NCI-H2029 treated with DMSO at 0.1 percent for 48 hours (cell line): ENCODE measurements at places on chromosomes 7 and 10.

DNA sequence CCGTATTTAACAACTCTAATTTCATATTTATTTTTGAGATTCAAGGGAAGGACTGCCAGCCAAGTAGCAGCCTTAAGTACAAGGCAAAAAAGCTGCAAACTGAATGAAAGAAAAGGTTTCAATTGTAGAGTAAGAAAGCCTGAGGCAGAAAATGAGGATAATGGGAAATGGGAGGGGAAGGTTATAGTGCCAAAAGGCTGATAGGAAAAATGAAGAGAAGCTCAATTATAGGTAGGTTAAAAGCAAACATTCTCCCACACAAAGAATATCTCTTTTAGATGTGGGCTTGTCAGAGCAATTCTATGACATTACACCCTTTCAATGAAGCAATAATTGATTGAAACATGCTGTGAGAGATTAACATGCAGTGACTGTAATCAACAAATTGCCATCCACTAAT lies 175.3 kb downstream of the RAPGEF5 start:
- no peak for DNase-seq

DNA sequence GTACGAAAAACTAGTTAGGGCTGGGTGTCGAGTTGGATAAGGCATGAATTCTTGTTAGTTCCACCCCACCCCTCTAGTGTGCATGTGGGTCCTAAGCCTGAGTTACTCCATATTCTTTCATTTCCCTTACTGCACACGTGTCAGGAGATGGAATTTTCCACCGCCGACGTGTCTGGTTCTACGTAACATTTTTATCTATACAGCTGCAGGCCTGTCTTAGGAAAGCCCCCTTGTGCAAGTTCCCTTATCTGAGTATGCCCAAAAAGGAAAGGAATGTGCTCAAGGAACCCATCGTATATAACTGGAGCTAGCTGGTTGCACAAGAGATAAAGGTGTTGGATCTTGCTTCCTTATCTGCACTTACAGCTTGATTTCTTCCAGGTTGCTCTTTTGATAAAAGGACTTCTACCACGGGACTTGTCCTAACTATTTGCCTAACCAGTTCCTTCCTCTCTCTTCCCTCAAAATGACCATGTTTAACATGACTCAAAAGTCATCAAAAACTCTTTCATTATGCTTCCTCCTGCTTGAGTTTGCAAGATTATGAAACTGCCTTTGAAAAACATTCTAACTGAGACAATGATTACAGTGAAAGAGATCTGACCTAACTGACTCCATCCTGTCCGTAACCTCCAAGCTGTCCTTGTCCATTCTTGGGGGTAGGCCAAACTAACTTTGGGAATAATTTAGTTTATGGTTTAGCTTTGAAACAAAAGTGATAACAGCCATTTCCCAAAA lies 181.4 kb downstream of the AKR1D1 start:
- no peak for DNase-seq

DNA sequence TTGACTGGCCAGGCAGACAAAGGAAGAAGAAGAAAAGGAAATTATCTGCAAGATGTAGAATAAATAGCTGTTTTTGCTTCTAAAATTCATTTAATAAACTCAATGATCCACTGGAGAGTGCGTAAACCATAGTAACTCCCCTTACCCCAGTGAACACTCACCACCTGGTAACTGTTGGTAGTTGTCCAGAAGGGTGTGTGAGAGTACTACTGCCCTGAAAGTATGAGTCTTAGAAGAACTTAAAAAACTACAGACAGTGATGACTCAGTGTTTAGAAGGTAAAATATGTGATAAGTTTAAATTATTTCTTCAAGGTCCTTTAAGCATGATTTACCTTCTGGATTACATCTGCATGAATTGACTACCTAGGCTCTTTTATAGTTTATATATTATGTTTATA lies 53.0 kb upstream of the SEMA3A start:
- DNase-seq = no peak

DNA sequence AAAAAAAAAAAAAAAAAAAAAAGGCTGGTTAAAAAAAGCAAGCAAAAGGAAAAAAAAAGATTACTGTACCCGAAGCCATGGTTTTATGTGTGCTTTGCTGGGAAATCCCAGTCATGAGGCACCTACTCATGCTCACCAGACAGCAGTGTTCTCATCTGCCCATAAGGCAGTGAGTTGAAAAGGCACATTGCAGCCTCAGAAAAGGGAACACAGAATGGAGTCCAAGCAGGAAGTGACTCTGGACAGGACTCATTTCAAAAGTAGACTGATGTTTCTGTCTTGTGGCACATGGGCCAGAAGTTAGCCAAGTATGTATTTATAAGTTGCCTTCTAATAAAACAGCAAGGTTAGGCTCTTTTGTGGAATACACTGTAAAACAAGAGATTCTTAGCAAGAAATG lies 40.2 kb downstream of the PDSS1 start:
- no peak for DNase-seq

GRCh38 chr10:90985321-90985933 lies 64.5 kb upstream of the ANKRD1 start:
- no peak for DNase-seq

DNA sequence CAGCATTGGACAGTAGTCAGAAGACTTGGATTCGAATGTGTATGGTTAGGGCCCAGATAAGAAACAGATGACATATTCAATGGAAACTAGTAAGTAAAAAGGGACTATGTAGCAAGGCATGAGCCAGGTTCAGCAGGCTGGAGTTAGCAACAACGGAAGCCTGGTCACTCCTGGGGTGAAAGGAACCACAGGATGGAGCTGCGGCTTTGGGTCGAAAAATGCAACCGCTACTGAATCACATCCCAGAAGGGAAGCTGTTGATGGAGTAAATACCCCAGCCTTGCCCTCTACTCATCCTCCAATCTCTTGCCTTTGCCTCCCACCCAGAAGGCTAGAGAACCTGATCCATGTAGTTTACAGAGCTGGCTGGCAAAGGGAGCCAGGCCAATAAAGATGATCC lies 37.5 kb upstream of the EGR2 start:
- DNase-seq = no peak

DNA sequence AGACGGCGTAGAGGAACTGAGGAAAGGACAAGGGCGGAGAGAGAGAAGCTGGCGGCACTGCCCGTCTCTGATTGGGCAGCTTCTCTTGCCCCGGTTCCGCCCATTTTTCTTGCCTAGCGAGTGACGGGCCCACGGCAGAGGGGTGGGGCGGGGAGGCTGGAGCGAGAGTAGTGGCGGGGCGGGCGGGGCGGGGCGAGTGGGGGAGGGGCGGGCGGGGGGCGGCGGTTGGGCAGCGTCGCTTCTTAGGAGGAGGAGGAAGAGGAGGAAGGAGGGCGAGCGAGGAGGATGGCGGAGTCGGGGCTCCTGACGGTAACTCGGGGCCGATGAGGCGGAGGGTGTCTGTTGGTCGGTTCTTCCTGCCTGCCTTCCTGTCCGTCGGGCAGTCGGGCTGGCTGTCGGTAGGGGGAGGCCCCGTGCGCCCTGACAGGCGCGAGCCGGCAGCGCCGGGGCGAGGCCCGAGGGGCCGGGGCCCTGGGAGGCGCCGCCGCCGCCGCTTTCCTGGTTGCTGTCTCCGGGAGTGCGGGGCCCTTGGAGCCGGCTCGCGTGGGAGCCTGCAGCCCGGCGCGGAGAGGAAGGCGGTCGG lies at the start of gene SHOC2:
SHOC2 (plus strand) TSS at position 256 of the 583 bp plus-strand sequence. CDS start 44,755 bp downstream, outside the sequence.
- no peak for DNase-seq

- no peak for DNase-seq
Observed at GRCh38 chr10:11165591-11166543, 148.2 kb downstream of the CELF2 start.

GRCh38 chr7:43569424-43569823 lies 13.5 kb upstream of the STK17A start:
- DNase-seq = no peak

DNA sequence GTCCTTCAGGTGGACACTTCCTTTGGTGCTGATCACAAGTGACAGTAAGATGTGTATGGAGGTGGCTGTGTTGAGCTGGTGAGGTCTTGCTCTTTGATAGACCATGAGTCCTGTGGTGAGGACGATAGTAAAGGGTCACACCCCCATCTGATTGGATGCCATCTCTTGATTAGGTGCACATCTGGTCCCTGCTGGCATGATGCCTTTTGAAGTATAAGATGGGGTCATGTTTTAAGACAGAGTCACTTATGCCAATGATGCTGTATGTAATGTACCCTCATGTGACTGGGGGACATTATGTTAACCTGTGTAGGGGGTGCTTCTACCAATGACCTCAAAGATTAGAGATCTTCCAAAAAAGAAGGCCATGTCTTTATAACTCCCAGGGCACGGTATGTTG lies 644.6 kb downstream of the ACTR3B start:
- no peak for DNase-seq

DNA sequence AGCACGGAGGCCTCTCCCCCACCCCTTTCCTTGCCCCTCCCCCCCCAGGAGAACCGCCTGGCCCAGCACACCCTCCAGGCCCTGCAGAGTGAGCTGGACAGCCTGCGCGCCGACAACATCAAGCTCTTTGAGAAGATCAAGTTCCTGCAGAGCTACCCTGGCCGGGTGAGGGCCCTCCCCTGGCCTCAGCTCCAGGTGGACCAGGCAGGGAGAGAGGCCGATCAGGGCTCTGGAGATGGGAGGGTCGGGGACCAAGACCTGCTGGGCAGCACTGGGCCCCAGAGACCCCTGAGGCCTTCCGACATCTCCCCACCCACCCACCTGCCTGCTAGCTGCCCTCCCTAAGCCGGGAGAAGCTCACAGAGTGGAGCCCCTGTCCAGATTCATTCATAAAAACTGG lies 8.8 kb upstream of the SH2B2 start:
- no peak for DNase-seq

DNA sequence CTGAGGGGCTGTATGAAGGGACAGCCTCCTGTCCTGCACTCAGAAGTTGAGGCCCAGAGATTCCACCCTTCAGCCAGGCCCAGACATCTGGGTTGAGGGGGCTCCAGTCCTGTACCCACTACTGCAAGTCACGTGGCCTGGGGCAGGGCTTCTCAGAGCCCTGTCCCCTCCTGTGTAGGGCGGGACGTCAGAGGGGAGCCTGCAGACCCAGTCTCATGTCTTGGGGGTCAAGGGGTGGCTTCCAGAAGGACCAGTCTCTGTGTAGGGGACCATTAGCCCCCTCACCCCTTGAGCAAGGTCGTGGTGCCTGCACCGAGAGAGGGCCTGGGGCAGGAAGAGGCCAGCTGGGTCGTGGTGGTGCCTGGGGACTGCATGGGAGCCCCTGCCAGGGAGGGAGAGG lies 593 bp upstream of the PILRA start:
- no peak for DNase-seq

GRCh38 chr10:69801434-69802315 lies at the start of gene COL13A1:
Gene COL13A1 (plus strand): TSS chr10:69801906. CDS start chr10:69802424, 518 bp downstream.
- DNase-seq = no peak

GRCh38 chr10:22053048-22053447 lies 49.5 kb upstream of the DNAJC1 start:
- DNase-seq = no peak

GRCh38 chr10:46538717-46539426 lies 17.6 kb downstream of the GPRIN2 start:
- DNase-seq = no peak

DNA sequence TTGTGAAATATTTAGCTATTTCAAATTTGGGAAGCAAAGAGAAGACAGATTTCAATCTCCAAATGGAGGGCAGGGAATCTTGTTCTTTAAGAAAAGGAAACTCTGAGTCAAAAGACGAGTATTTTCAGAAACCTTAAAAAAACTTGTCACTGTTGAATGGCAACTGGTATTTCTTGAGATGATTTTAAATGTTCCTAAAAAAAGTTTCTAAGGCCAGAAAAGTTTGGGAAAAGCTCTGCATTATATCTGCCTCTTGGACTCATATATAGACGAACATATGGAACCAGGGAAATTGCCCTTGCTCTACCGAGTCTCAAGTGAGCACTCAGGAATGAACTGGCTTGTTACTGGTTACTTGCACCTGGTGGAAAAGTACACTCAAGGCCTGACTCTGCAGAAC lies 69.5 kb downstream of the ADAM22 start:
- DNase-seq = no peak

GRCh38 chr7:94053532-94053931 lies 49.4 kb upstream of the BET1 start:
- DNase-seq = no peak

- DNase-seq = no peak
Observed at GRCh38 chr7:118304100-118304499, 79.6 kb downstream of the ANKRD7 start.

DNA sequence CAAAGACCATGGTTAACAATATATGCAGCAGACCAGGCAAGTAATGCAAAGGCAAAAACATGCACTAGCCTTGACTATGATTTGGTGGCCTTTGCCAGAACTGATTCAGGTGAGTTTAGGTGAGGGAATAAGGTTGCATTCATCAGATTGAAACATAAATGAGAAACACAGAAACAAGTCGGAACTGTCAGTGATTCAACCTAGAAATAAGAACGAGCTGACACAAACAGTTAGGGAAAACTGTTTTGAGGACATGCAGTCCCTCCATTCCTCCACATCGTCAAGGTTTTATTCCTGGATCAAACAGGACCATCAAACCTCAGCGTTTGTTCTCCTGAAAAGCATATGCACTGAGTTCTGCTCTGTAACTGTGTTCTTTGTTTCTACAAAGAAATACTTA lies 1.8 kb downstream of the ZNF248 start:
- no peak for DNase-seq
